Activated T-helper 1 cell treated with anti-CD3 and anti-CD28 coated beads, Interleukin-12 subunit alpha, Interleukin-12 subunit beta, Interleukin-2, Interleukin-4 antibody, amounts not matched to agents 30 ng/mL and 10 ng/mL and 1 ng/mL, durations not matched to agents 14 hours and 24 hours and 36 hours (primary cell): ENCODE measurements at places on chromosomes 4 and X.
A peak's percentile ranks its signal among the peaks of the same experiment; 100 is the strongest.

- no peak for DNase-seq
These were observed 4.7 kb upstream of the MSX1 start for GRCh38 chr4:4854649-4855295.

DNA sequence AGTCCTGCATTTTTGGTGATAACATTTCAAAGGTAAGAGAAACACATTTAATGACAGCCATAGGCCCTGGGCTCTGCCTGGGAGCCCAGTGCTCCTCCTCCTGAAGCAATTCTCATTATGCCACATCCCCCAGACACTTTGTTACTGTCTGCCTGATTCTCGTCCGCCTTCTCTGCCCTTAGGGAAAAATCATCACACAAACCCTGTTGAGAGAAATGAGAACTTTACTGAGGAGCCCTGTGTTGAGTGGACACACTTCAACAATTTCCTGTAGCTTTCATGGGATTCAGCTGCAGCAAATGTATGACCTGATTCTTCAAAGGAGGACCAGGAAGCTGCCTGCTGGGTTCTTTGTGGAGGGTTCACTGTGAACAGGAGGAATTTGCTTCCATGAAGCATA lies 566.5 kb upstream of the FRG1 start:
- no peak for DNase-seq

DNA sequence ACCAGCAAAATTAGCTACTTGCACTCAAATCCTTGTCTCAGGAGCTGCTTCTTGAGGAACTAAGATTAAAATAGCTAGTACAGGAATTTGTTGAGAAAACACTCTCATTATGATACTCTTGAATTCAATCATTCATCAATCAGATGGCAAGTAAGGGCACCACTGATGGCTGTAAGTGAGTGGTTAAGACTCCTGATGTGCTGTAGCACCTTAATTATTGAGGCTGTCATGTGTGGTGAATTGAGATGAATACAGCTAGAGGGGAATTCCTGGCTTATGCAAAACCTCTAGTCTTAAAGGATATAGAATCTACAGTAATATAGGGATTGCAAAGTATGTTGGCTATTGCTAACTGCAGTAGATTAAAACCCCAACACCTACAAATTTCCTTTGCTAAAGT lies 509.1 kb downstream of the IQCM start:
- no peak for DNase-seq

DNA sequence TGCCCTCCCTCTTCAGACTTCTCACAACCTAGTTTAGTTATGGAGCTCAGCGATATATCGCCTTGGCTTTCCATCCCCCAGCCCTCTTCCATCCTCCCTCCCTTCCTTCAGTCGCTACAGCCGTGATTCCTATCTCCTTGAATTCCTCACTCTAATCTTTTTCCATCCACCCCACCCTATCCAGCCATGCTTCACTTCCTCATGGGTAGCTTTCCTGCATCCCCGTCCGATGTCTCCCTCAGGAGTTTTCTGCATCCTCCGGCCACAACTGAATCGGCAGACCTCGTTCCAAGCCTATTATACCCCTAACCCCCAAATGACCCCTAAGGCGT lies 456 bp downstream of the SNX12 start:
- DNase-seq = no peak

DNA sequence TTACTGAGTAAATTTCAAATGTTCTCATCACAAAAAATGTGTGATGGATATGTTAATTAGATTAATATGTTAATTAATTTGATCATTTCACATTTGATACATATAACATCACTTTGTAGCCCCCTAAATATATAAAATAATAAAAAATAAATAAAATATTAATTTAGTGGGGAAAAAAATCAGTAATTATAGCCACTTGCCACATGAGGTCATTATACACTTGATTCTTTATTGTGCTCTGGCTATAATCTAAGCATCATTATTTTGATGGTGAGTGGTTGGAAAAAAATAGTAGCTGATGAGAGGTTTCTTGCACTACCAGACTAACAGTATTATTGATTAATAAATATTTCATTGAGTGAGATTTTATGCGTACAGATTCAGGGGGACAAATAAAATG lies 57.4 kb downstream of the DCK start:
- no peak for DNase-seq

GRCh38 chr4:124738994-124739393 lies 26.5 kb upstream of the ANKRD50 start:
- no peak for DNase-seq

GRCh38 chr4:186820391-186820891 lies 96.8 kb upstream of the FAT1 start:
- no peak for DNase-seq

- DNase-seq = no peak
These were observed 60.4 kb downstream of the CLCN4 start for GRCh38 chrX:10217198-10217597.

DNA sequence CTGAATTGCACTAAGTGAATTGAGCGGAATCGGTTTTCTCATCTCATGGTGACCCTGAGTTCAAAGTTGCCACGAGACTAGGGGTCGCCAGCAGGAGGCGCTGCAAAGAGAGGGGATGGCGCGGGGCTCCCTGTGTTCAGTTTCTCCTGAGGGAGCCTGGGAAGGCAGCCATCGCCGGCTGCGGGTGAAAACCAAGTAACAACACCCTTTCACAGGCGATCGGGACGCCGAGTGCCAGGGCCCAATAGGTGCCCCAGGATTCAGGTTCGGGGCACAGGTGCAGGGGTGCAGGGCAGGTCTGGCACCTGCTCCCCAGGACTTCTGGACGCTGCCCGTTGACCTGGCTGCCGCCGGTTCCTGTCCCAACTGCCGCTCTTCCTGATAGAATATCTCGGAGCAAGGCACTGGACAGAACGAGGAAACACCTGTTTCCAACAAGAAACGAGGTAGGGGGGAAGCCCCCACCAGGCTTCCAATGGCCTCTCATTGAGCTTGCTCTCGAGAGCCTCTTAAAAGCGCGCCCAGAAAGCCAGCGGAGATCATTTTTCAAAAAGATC lies 1.1 kb upstream of the FGF16 start:
- DNase-seq = no peak

- DNase-seq = no peak
These were observed 19.5 kb upstream of the SYTL5 start for GRCh38 chrX:37986893-37987292.

DNA sequence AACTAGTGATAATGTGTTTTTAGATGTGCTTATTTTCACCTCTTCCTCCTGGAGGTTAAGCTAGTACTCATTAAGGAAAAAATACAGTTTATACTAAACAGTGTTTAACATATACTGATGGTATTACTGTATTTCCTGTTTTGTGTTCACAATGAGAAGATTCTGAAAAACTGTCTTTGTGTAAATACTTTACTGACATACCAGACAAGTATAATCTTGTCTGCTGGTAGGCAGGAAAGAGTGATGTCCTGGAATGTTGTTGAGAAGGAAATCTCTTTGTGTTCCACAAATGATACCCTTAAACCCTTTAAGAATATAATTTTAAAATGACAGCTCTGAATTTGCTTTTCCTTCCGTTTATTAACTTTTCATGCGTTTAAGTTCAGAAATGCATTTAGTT lies 205.5 kb upstream of the NUDT6 start:
- DNase-seq = no peak

DNA sequence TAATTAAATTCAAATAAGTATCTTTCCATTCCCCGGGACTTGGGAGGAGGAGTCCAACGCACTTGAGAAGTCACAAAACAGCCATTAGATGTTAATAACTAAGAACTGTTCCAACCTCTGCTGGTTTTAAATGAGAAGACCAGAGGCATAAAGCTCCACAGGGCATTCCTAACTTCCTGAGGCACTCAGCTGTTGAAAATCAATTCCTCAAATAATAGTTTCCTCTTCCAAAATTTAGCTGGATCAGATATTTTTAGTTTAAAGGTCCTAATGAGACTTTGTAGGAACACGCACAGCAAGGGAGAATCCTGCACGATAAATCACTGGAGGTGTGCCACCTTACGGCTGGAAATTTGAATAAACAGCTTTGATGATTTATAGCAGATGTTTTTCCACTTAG lies 504.3 kb upstream of the ZFP42 start:
- no peak for DNase-seq

GRCh38 chrX:40279762-40280161 lies 182.0 kb upstream of the BCOR start:
- no peak for DNase-seq

DNA sequence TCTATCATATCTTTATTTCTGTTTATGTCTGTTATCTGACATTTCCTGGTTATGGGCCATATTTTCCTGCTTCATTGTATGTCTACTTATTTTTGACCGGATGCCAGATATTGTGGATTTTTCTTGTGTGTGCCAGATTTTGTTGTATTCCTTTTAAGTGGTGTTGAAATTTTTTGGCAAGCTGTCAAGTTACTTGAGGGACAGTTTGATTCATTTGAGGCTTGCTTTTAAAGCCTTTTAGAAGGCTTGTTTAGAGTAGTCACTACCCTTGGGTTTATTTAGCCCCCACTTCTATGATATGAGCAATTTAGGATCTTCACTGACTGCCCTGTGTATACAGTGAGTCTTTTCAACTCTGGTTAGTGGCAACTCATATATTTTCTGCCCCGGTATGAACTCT lies 29.2 kb upstream of the NPY2R start:
- no peak for DNase-seq

- no peak for DNase-seq
These were observed 2.0 kb downstream of the PARM1 start for GRCh38 chr4:74934888-74935287.

DNA sequence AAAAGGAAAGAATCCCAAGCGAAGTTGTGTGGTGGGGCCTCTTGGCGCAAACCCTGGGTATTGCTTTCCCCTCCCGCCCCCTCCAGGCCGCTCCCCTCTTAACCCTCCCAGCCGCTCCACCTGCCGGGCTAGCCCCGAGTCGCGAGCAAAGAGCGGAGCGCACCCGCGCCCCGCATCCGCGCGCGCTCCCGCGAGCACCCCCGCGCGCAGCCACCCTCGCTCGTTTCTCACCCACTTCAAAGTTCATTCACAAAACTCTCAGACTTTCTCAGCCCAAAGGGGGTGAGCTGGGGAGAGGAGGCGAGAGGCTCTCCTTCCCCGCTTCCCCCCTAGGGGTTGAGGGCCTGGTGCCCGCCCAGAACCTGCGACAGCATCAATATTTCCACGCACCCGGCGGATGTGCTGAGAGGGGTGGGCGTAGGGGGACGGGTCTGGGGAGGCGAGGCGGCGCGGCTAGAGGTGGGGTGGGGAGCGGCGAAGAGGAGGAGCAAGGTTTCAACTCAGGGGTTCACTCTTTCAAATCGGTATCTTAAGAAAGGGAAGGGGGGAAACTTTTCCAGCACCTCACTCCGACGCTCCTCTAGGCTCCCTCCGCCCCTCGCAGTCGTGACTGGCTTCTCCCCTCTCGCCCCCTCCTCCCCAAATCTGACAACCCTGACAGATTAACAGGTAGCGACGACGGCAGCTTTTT lies 1.8 kb downstream of the MAML3 start:
- peak; percentile 55 for DNase-seq

DNA sequence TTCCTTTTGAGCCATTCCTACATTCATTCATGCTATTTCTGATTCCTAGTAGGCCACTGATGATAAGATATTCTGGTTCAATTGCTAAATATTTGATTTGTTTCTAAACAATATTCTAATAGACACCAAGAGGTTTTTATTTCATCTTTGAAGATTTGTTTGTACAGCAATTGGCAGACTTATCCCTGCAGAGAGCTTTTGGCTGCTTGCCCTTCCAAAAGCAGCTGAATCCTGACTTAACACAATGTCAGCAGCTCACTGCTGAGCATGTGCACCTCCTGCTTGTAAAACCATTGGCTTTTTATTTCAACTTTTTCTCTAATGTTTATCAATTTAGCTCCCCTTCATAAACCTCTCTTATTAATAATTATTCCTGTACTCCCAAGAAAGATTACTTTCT lies 45.3 kb downstream of the MMRN1 start:
- DNase-seq = no peak
